ENCODE measurements at places on chromosomes 16 and 17. TPM values are rescaled to one million over a fixed set of nuclear protein-coding genes. Genes with fewer than 3 reads are reported as not detected.

Gene CD300LG
- not detected for total RNA-seq

Gene BRIP1
- 6.5 TPM for total RNA-seq

Gene COX4I1
- total RNA-seq = 228 TPM

Gene PIK3R6
- under 0.01 TPM for total RNA-seq

Gene SLC47A2
- under 0.01 TPM for total RNA-seq

Gene PTGES3L
- total RNA-seq = 2.9 TPM

Gene ASB16
- not detected for total RNA-seq

Gene ATAD5
- total RNA-seq = 8.6 TPM

Gene KRT39
- total RNA-seq = not detected

Gene PHKG2
- total RNA-seq = 8.6 TPM

Gene CD300H
- not detected for total RNA-seq

Gene OR2C1
- total RNA-seq = 0.82 TPM

Gene PRSS33
- total RNA-seq = not detected

Gene VASN
- 1.6 TPM for total RNA-seq

Gene ACSM2A
- not detected for total RNA-seq

Gene CRHR1
- 3.7 TPM for total RNA-seq

Gene RAMP2
- 15.9 TPM for total RNA-seq

Gene ADAMTS18
- 0.82 TPM for total RNA-seq

Gene RNF135
- total RNA-seq = 1.2 TPM

Gene TP53TG3E
- total RNA-seq = not detected

Gene CD300E
- under 0.01 TPM for total RNA-seq

Gene MEOX1
- total RNA-seq = 0.41 TPM

Gene IRX5
- total RNA-seq = 0.41 TPM

Gene METTL26
- 31.8 TPM for total RNA-seq

Gene ZFPM1
- total RNA-seq = 1.2 TPM

Gene ABCA3
- total RNA-seq = 36.3 TPM

Gene G6PC3
- total RNA-seq = 11.4 TPM

Gene CLEC18A
- total RNA-seq = 0.82 TPM

Gene EVPL
- total RNA-seq = not detected

Gene EVPLL
- not detected for total RNA-seq

Gene HES7
- total RNA-seq = 1.2 TPM

Gene CDK3
- total RNA-seq = 0.41 TPM

Gene CCL2
- total RNA-seq = 1.2 TPM
